ACHN (cell line): ENCODE measurements at places on chromosomes 1 and 21.

DNA sequence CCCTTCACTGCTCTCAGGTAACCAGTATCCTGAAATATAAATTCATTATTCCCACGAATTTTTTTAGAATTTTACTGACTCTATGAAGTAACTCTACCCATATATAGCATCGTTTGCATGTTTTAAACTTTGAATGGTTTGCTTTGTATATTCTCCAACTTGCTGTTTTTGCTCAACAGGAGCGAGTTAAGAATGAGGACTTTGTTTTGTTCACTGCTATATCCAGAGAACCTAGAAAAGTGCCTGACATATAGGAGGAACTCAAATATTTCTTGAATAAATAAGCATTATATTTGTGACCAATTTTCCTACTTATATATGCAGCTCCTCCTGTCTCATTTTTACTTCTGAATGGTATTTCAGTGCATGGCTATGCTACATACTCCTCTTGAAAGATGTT lies 43.4 kb downstream of the NUF2 start:
- DNase-seq, result no peak

GRCh38 chr21:39048574-39048973 lies 134.7 kb downstream of the PSMG1 start:
- DNase-seq, result no peak

GRCh38 chr1:232629250-232630046 lies 485 bp downstream of the SIPA1L2 start:
- DNase-seq, result no peak

- DNase-seq, result no peak
Observed at GRCh38 chr1:10185759-10186158, 24.6 kb upstream of the KIF1B start.

GRCh38 chr1:207959141-207959825 lies 48.4 kb upstream of the CD34 start:
- peak; percentile 32 for DNase-seq

GRCh38 chr1:233675893-233676292 lies 62.0 kb downstream of the KCNK1 start:
- no peak for DNase-seq

- peak; percentile 63 for DNase-seq
Observed at GRCh38 chr1:51768971-51769588, 109.4 kb downstream of the NRDC start.

DNA sequence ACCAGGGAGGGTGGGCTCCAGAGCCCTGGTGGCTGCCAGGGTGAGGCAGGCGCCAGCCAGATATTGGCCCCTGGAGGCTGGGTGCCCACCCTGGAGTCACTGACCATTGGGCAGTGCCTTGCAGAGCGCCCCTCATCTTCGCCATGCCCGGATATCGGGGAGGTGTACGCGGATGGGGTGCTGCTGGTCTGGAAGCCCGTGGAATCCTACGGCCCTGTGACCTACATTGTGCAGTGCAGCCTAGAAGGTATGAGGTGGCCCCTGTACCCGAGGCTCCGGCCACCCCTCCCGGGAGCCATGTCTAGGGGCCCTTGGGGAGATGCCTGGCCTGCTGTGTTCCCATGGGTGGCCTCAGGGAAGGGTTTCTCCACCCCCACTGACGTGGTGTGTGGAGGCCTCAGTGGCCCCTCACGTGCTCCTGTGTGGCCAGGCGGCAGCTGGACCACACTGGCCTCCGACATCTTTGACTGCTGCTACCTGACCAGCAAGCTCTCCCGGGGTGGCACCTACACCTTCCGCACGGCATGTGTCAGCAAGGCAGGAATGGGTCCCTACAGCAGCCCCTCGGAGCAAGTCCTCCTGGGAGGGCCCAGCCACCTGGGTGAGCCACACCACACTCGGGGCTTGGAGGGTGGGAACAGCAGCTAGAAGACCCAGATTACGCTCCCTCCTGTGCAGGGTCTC lies 30.9 kb downstream of the TRIM11 start:
- no peak for DNase-seq

DNA sequence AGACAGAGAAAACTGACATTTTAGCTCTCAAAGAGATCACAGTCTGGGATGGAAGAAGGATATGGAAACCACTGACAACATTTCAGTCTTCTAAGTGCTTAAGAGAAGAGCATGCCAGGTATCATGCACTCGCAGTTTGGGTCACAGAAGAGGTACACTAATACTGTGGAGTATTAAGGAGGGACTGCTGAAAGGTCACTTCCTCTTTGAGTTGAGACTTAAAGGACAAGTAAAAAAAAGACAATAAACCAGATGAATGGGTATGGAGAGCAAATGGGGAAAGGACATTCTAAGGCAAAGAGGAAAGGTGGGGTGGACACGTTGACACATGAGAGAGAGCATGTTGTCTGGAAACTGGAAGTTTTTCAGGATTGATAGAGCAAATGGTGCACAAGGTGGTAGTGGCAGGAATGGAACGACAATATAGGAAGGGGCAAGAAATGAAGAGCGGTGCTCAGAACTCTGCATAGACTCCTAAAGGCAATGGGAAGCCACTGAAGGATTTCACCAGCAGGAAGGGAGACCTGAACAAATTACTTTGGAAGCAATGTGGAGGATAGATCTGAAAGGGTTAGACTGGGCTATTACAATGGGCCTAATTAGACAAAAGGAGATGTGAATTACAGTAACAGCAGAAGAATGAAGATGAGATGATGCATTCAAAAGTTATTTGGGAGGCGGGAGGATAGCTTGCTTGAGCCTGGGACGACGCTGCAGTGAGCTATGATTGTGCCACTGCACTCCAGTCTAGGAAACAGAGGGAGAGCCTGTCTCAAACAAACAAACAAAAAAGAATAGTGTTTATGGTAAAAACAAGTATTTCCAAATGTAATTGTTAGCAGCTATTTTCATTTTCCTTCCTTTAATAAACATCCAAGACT lies 11.1 kb downstream of the DIPK1A start:
- DNase-seq, result peak; percentile 34

- no peak for DNase-seq
Observed at GRCh38 chr21:45051580-45052434, 22.6 kb upstream of the ADARB1 start.
